ENCODE measurements at places on chromosomes 11 and 22. TPM values are rescaled to one million over a fixed set of nuclear protein-coding genes. Genes with fewer than 3 reads are reported as not detected.

- H3K27me3 ChIP-seq: no peaks in the 10 kb centered on the region
- H3K36me3 ChIP-seq: no peaks in the 10 kb centered on the region
- DNase-seq: no peak
- H3K4me3 ChIP-seq: no peak overlapping the region
- H3K4me1 ChIP-seq: no peaks in the 10 kb centered on the region
- H3K27ac ChIP-seq: no peak overlapping the region
Measured at GRCh38 chr11:66920978-66921784, 37.0 kb downstream of the PC start.

Gene ZNF143
- 26.1 TPM for total RNA-seq

Gene ARSA
- 73.5 TPM for total RNA-seq

DNA sequence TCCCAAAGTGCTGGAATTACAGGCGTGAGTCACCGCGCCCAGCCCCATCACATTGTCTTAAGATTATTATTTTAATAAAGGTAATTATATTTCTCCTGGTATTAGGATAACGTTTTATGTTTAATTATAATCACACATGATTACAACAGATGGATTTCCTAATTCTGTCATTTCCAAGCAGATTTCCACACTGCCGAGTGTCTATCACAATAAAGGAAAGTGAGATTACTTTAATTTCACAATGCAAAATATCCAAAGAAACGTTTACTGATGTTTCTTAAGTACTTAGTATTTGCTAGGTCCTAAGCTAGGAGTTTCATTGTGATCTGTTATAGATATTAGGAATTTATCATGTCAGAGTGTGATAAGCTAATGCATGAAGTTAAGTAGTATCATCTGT, 203.5 kb upstream of the CTSC start:
- no peaks in the 10 kb centered on the region for H3K27me3 ChIP-seq
- H3K27ac ChIP-seq: no peak overlapping the region
- peaks cover 3% of the 10 kb centered on the region for H3K4me1 ChIP-seq
- no peak overlapping the region for H3K4me3 ChIP-seq
- H3K36me3 ChIP-seq: no peaks in the 10 kb centered on the region

DNA sequence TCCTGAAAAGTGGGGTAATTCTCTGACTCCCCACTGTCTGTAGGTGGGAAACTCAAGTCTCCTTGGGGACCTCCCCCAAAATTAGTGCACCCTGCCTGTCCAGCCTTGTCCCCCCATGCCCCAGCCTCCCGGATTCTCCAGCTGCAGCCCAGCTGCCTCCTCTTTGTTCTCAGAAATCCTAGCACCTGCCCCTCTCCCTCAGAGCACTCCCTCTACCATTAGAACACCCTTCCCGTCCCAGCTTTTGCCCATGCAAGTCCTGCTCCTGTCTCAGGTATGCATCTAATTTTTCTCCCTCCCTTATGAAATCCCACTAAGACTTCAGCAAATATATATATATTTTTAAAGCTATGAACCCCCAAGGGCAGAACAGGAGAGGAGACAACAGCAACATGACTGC, 37.3 kb downstream of the LRFN4 start:
- no peak overlapping the region for H3K27ac ChIP-seq
- no peak for DNase-seq
- no peaks in the 10 kb centered on the region for H3K36me3 ChIP-seq
- H3K4me3 ChIP-seq: no peak overlapping the region

Gene CSRP3
- total RNA-seq: not detected

DNA sequence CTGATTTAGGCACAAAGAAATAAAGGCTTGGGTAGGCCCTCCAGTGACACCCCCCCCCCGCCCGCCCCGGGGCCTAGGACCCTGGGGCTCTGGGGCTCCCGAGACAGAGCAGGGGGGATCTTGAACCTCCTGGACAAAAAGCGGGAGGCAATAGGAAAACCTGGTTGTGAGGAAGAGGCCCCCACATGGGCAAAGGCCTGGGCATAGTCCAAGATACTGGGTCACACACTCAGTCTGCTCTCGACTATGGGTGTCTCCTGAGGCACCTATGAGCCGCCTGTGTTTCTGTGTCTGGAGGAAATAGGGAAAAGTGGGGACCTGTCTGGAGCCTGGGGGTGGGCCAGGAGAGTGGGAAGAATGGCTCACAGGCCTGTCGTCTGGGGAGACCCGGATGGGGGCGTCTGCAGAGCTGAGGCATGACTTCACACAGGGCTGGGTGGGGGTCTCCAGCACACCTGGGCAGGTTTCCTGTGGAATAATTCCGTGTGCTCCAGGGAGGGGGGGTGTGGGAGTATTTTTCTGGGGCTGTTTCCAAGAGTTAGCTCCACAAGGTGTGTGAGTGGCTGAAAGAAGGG, 2.4 kb upstream of the MN1 start:
- H3K36me3 ChIP-seq: no peaks in the 10 kb centered on the region
- H3K27me3 ChIP-seq: no peaks in the 10 kb centered on the region
- DNase-seq: no peak
- no peak overlapping the region for H3K27ac ChIP-seq
- H3K4me3 ChIP-seq: no peak overlapping the region

DNA sequence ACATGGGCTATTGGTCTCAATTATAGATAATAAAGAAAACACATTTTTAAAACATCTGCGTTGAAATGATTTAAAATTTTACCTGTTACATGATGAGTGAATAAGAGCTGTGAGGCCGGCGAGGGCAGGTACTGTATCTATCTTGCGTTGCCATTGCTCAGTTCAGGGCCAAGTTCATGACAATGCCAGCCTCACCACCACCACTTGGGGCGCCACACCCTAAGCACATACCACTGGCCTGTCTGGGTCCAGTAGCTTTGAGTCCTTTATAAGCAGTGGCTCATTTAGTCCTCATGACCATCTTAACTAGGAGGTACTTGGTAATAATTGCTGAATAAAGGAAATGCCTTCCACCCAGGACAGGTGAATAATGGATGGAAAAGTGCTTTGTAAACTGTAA, 14.5 kb upstream of the MB start:
- no peaks in the 10 kb centered on the region for H3K27me3 ChIP-seq
- no peaks in the 10 kb centered on the region for H3K36me3 ChIP-seq
- peaks cover 24% of the 10 kb centered on the region for H3K4me1 ChIP-seq
- peak; percentile 44 for DNase-seq
- H3K4me3 ChIP-seq: no peak overlapping the region
- H3K27ac ChIP-seq: no peak overlapping the region
